Muscle of leg (tissue), 16 donors: ENCODE measurements at places on chromosomes 6 and 20. TPM values are rescaled to one million over a fixed set of nuclear protein-coding genes. Genes with fewer than 3 reads are reported as not detected.

Gene SNHG17
- polyA plus RNA-seq: 18.0 TPM

DNA sequence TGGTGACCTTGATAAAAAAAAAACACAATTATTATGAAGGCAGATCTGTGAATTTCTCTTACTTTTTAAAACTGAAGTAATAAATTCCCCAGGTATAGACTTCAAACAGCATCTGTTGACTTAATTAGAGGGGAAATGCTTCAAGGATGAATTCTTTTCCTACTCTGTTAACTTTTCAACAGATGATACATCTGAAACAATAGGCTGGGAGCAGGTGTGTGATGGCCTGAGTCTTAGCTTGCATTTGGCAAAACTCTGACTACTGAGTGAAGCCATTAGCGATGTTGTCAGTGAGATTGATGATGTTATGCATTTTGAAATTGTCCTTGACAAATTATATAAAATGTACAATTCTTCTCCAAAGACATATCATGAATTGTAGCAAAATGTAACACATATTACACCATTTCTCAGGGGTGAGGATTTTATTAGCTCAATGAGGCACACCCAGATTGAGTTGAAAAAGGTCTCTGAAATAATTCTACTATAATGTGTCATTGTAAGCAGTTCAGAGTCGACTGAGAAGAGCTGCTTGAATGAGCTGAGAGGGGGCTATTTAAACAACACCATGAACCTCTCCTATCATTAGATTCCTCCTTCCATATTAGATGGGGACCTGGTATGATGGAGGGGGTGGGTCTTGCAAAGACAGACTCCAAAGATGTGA lies 39.6 kb upstream of the OGFRL1 start:
- no peak overlapping the region for H3K4me3 ChIP-seq
- DNase-seq: no peak
- H3K27ac ChIP-seq: no peak overlapping the region
- no peaks in the 10 kb centered on the region for H3K36me3 ChIP-seq

- H3K36me3 ChIP-seq: no peaks in the 10 kb centered on the region
- no peaks in the 10 kb centered on the region for H3K4me1 ChIP-seq
- no peak overlapping the region for H3K4me3 ChIP-seq
- DNase-seq: no peak
Measured at GRCh38 chr6:79307321-79308036, 73.0 kb upstream of the HMGN3 start.

DNA sequence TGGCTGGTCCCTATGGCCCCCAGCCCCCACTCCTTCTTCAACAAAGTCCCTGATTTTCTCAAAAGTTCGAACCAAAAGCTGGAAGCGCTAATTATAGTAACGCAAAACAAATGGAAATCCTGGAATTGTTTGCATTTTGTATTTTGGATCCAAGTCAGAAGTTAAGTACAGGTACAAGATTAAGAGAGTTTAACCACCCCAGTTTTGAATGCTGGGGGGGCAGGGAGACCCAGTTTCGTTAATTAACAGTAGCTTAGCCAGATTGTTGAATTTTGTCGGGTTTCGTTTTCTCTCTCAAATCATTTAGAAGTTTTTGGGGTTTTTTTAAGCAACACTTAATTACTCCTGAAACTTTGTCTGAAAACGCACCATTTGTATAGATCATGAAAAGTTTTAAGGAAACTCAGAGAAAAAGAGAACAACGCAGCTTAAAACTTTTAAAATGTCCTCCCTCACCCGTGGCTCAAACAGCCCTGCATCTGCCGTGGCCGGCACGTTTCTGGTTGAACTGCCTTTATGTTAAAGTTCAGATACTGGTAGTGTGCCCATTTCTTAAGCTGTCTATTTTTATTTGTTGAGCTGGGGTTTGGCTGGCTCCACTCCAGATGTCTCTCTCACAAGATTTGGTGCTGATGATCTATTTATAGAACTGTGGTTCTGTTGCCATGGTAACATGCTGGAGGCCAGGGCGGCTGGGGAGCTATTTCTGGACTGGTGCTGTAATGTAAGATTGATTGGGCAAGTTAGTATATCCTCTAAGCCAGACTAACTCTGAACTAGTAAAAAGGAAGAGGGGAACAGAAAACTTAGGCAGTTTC lies 55.0 kb downstream of the GNAS start:
- peaks cover 85% of the 10 kb centered on the region for H3K36me3 ChIP-seq
- no peak overlapping the region for H3K4me3 ChIP-seq
- H3K27ac ChIP-seq: peak overlapping the region; percentile 93
- peaks cover 42% of the 10 kb centered on the region for H3K4me1 ChIP-seq

Gene PPARD
- polyA plus RNA-seq: 23.2 TPM

DNA sequence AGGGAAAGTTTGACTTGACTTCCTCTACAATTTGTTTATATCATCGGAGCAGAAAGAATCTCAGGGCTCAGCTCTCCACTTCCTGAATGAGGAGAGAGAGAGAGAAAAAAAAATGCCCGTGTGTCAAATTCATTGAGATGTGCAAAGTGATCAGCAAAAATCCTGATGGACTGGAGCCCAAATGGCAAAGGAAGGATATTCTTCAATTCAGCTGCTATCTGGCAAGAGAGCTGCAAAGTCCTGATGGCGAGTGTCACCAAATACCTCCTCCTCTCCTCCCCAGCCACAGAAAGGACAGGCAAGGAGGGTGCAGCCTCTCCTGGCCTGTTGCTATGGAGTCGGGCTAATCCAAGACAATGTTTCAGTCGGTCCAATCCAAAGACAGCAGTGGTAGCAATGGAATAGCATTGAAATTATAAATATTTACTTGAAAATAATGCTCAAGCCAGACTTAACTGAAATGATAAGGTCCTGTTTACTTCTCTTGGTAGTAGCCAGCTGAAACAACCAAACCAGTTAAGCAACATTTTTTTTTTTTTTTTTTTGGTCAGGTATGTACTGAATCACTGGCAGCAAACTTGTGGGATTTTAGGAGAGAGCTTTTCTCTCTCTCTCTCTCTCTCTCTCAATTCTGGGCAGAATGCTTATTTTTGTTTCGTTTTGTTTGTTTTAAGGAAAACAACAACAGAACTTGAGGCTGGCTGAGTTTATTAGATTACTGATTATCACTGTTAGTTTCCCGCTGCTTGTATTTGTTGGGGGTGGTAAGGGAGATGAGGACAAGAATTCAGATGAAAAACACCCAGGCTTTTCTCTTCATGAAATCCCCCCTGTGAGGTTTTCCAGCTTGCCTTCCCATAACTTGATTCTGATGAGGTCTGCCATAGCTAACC lies 204.2 kb downstream of the BCAS1 start:
- H3K4me1 ChIP-seq: peaks cover 18% of the 10 kb centered on the region
- no peaks in the 10 kb centered on the region for H3K36me3 ChIP-seq
- no peaks in the 10 kb centered on the region for H3K27me3 ChIP-seq
- H3K27ac ChIP-seq: peak overlapping the region; percentile 95

DNA sequence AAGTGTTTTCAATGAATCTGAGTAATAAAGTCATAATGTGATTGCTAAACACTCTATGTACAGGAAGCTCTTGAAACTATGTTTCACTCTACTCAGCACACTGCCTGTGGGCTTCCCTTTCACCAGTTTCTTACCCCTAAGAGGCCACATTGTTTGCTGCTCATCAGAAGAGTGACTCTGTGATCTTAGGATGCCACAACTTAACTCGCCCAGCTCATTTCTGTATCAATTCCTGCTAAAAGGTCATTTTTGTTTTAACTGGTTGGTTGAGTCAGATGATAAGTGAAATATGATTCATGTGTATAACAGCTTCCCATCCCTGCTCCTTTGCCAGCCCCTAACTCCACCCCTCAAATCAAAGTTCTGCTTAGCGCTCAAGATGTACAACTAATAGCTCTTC lies 9.8 kb upstream of the NDUFAF4 start:
- no peak overlapping the region for H3K4me3 ChIP-seq
- H3K36me3 ChIP-seq: no peaks in the 10 kb centered on the region
- H3K27ac ChIP-seq: no peak overlapping the region
- H3K4me1 ChIP-seq: no peaks in the 10 kb centered on the region

DNA sequence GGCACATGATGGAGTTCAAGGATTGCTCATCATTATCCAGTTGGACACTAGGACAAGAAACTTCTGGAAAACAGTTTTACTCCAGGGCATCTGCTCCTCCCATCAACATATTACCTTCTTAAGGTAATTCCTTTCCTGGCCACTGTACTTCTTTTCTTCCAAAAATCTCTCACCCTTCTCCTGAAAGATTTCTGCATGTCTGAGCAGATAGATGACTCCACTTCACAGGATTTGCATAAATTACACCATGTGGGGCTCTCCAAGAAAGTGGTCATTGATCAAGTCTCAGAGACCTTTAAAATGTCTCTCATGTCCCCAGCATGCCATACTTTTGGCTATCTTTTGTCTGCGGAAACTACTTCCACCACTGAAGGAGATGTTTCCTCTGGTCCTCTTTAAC lies 103.2 kb upstream of the TNFAIP3 start:
- no peaks in the 10 kb centered on the region for H3K36me3 ChIP-seq
- H3K27ac ChIP-seq: no peak overlapping the region
- H3K4me3 ChIP-seq: no peak overlapping the region
- no peaks in the 10 kb centered on the region for H3K27me3 ChIP-seq

Gene PI3
- 0.71 TPM for polyA plus RNA-seq

GRCh38 chr6:18242062-18242851 lies 22.1 kb downstream of the DEK start:
- no peak for DNase-seq
- H3K4me1 ChIP-seq: no peaks in the 10 kb centered on the region

Gene OCSTAMP
- polyA plus RNA-seq: not detected

DNA sequence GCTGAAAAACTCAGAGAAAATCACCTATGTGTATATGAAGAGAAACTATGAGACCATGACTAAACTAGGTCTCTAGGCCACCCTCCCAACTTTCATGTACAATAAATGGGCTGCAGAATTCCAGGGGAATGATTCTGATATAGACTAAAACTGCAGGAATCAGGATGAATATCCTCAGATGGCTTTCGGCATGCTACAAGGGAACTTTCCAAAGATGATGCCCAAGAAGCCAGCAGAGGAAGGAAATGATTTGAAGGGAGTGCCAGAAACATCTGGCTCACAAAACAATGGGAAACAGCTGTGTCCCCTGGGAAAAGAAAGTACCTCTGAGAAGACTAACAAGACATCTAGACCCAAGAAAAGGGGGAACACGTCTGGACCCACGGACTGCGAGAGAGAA lies 41.1 kb downstream of the PLN start:
- peaks cover 7% of the 10 kb centered on the region for H3K36me3 ChIP-seq
- H3K4me3 ChIP-seq: no peak overlapping the region
- H3K27ac ChIP-seq: no peak overlapping the region
- no peak for DNase-seq
- peaks cover 7% of the 10 kb centered on the region for H3K4me1 ChIP-seq
- no peaks in the 10 kb centered on the region for H3K27me3 ChIP-seq

DNA sequence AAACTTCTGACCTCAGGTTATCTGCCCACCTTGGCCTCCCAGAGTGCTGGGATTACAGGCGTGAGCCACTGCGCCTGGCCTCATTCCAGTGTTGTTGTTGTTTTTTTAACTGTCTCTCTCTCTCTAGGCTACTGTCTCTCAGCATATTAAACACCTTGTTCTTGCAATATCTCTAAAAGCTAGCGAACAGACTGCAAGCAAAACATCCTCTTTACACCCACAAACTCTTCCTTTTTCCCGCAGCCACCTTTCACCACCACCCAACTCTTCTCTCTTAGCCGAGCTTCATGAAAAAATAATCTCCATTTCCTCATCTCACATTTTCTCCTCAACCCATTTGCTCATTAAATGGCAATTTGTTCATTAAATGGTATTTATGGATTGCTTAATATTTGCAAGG lies 45.5 kb downstream of the SGK1 start:
- no peaks in the 10 kb centered on the region for H3K27me3 ChIP-seq
- no peak overlapping the region for H3K4me3 ChIP-seq
- no peak for DNase-seq
- no peaks in the 10 kb centered on the region for H3K36me3 ChIP-seq
- peaks cover 4% of the 10 kb centered on the region for H3K4me1 ChIP-seq
- H3K27ac ChIP-seq: no peak overlapping the region
